ENCODE measurements at places on chromosomes 4 and X.

DNA sequence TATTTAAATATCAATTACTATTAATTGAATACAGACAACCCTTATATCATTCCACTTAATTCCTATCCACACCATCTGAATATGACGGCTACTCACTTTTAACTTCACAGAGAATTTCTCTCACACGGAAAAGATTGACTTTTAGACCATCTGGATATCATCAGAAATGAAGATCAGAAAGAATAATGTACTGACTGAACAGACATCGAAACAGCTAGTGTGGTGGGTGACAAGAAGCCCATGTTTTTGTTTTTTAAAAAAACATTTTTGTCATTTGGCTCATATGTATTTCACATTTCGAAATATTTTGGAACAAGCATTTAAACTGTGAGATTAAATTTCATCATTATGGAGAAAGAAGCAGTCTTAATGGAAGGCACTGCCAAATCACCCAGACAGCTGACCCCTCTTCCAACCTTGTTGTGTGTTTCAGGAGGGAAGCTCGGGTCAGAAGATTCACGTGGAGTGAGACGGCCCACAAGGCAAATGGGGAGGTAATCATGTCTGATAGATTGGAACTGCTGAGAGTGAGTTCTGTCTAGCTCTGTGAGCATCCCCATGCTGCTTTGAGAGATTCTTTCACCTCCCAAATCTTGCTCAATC, 204.2 kb upstream of the RASGEF1B start:
- no peak for DNase-seq

GRCh38 chrX:118346258-118347094, 570 bp downstream of the WDR44 start:
- DNase-seq = no peak

- DNase-seq = no peak
Measured at GRCh38 chr4:156576946-156577345, 394.7 kb downstream of the PDGFC start.

- DNase-seq = no peak
Measured at GRCh38 chr4:95068818-95069478, 311.2 kb downstream of the BMPR1B start.

DNA sequence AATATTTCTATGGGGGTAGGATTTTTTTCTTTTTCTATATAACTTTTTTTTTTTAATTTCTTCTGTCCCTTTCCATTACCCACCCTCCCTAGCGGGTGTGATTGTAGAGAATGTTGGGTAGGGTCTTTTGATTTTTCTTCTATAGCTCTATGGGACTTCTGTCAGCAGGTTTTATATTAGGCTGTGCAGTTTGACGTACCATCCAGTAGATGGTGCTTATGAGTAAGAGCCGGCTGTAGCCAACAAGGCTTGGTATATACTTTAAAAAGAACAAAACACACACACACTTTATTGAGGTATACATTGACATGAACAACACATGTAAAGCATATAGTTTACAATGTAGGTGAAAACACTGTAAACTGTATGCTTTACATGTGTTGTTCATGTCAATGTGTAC, 247.9 kb upstream of the POF1B start:
- no peak for DNase-seq

DNA sequence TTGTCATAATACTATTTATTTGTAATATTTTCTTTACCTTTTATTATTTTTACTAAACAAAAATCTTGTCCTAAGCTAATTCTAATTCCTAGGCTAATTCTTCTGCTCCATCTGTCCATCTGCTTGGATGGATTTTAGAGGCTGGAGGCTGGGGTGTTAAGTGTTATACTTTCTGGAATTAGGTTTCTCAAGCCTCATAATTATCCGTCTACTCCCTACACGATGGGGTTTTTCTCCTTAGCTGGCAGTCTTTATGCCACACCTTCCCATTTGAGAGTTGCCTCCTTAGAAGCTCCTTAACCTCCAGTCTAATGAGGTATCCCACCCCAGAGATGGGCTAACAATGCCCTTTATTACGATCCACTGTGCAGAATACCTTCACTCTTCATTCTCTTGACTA, 37.6 kb upstream of the LGI2 start:
- DNase-seq = no peak

DNA sequence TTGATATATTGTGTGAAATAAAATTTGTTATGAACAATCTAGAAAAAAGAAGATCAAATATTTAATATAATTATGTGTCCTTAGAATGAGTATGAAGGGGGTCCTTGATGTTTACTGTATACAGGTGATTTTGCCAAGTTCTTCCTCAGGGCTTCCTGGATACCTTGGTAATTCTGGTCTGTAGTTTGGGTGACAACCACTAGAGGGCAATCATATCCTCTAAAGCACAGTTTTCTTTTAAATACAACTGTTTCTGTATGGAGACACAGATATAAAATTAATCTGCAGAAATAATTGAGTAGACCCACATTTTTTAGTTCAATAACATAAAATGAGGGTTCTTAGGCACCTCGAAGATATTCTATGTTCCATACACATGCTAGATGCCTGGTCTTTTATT, 157.7 kb downstream of the SPANXN1 start:
- DNase-seq = no peak

DNA sequence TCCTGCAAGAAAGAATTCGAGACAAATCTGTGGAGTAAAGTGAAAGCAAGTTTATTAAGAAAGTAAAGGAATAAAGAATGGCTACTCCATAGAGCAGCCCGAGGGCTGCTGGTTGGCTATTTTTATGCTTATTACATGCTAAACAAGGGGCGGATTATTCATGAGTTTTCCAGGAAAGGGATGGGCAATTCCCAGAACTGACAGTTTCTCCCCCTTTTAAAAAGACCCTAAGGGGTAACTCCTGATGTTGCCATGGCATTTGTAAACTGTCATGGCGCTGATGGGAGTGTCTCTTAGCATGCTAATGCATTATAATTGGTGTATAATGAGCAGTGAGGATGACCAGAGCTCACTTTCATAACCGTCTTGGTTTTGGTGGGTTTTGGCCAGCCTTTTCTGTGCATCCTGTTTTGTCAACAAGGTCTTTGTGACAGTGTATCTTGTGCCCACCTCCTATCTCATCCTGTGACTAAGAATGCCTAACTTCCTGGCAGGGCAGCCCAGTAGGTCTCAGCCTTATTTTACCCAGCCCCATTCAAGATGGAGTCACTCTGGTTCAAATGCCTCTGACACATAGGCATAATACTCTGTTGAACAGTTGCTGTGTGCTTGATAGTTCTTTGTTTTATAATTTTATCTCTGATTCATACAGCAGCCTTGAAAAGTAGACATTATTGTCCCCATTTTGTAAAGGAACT, 25.8 kb downstream of the GAB1 start:
- no peak for DNase-seq
